ENCODE measurements at places on chromosomes 1 and 21.

DNA sequence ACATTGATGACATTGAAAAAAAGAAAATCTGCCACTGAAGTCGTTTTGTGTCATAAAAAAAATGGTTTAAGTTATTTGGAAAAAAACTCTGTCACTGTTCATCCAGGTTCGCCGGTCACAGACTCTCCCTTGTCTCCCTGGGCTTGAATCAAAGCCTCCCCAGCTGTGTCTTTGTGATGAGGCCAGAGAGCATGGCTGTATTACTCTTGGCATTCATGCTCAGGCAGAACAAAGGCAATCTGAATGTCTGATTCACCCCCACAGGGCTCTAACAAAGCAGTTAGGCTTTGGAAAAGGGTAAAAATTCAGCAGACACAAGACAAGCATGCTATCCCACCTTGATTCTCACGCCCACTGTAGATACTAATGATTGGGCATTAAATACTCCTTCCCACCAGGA lies 304.3 kb upstream of the PLD5 start:
- no peak for DNase-seq

DNA sequence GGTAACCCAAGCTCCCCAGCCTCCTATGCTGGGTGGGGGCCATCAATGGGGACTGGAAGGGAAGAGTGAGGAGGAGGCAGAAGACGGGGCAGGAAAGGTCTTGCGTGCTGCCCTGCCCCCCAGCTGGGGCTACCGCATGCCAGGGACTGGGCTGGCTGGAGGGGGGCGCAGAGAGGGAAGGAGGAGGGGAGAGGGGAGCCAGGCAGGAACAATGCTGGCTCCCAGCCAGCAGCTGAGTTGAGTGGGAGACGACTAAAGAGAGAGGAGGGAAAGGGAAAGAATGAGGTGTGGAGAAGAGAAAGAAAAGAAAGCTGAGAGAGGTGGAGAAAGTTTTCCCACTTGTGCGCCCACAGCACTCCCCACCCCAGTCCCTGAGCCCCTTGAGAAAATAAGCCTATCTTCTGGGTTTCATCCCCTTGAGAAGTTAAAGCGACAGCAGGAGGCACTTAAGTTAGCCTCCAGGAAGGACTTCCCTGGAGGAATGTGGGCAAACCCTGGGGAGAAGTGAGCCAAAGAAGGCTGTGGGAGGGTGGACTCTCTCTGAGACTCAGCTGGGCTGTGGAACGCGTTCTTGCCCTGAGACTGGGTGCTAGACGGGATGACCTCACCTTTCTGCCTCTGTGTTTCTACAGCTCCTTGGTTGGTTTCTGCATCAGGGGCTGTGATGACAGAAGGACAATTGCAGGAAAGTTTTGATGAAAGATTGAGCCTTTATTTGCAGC lies 12.9 kb upstream of the NES start:
- no peak for DNase-seq

DNA sequence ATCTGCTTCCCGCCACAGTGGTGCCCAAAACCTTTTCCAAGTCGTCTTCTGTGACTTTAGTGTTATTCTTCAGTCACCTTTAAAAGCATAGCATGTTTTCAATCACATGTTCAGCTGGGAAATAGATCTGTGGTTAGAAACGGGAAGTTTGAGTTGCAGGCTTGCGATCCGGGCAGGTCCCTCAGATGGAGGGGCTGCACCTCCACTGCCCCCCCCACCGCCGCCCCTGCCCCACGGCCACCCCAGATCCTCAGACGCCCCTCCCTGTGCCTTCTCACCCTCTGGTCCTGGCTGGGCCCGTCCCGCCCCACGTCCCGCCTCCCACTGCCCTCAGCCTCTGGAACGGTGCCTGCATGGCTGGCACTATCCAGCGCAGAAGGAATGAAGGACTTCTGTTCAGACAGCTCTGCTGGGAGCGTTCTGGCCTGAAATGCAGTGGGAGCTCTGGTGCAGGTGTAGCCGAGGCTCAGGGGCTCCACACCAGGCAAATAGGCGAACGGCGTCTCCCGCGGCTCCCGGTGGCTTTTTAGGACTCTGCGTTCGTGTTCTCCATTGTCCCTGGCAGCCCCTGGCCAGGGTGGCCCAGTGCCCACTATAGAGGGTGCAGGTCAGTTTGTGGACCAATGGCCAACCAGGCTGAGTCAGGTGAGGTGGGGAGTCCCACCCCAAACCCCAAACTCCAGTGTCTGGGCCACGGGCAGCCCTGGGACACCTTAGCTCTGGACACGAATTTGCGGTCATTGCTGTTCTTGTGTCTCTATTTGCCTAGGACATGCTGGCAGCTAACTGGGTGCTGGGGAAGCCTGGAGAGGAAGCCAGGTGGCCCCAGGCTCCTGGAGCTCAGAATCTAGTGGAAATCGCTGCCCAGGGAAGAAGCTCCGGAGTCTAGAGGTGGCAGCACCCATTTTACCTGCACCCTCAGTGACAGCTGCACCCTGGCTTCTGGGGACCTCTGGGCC lies 67.1 kb downstream of the FAAP20 start:
- DNase-seq, result no peak

DNA sequence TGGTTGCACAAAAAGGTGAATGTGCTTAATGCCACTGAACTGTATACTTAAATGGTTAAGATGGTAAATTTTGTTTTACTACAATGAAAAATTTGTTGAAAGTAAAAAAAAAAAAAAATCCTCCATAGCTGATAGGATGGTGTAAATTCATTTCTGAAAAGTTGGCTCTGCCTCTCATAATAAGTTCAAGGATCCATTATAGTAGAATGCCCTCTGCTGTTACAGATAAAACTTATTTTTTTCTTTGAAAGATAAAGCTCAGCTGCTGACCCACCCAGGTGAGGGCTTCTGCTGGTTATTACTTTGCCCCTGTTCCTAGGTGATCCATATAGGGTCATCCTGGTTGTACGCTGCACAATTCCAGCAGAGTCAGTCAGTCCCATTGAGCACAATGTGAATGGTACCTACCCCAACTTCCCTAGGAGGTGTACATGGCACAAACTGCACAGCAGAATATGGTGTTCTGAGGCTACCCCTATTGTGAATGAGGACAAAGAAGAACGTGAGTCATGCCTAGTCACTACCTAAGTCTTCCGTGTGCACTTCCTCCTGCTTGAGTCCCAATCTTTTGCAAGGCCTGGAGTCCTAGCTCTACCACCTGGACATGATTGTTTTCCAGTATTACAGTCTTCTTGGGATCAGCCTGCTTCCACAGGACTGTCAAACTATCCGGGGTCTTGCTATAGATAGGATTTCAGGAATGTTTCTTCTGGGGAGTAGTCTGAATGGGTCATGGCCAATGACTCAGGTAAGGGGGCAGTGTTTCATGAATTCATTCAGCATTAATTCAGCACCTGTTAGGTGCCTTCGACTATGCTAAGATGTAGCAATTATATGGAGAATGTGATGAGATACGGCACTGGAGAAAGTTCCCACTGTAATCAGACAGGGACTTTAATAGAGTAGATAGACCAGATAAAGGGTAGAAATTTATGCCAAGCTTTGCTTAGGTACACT lies 20.8 kb upstream of the CD5L start:
- no peak for DNase-seq

DNA sequence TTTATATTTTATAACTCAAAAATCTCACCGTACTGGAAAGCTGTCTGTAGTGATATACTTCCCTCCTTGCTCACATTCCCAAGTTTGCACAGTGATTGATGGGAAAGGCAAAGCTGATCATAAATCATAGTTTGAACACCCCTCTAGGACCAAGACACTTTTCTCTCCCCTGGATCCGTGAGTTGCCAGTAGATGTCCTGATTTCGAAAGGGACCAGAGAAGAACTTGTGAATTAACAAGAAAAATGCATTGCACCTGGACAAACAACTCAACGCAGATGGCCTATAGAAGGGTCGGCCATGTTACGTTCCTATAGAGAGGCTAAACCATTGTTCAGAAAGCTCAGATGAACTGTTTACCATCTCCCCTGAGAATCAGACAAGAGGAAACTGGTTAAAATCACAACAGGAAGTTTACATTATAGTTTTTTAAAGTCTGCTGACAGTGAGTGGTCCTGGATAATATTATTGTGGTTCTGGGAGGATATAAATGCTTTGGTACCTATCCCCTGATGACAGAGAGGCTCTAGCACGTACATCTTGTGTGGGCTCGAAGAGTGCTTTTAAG lies 124.0 kb upstream of the SLC45A1 start:
- DNase-seq, result no peak

DNA sequence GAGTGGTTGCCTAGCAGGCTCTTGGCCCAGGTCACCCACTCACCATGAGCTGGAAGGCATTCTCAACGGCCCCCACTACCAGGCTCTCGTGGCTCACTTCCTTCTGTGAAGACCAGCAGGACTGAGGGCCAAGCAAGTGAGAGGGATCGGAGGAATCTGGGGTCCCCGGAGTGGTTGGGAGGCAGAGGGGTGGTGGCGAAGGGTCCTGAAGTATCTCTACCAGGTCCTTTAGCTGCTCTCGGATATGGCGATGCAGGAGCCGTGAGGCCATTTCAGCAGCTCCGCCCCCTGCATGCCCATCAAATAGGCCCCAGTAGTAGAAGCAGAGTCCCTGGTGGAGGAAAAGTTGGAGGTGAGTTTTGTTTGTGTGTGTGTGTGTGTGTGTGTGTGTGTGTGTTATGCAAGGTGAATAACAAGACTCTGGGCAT lies 2.4 kb downstream of the PPM1J start:
- DNase-seq, result no peak

DNA sequence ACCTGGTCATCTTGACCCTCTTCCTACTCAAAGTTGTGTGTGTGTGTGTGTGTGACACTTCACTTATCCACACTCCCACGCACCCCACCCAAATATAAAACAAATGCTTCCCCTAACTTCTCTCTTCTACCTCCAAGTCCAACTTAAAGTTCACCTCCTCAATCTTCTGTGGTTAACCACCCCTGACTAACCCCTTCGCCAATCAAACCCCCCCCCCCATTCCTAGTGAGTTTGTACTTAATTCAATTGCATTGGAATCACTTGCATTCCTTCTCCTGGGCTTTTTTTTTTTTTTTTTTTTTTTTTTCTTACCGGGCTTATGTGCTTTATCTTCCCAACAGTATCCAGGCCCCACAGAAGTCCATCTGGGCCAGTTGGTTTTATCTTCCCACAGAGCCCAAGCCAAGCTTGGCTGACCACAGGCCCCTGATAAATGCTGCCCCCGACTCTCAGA lies 78.4 kb downstream of the CD58 start:
- DNase-seq, result no peak

GRCh38 chr1:202159534-202160371 lies 649 bp downstream of the PTPN7 start:
- DNase-seq, result peak; percentile 57

- no peak for DNase-seq
These were observed 136.0 kb downstream of the TLR5 start for GRCh38 chr1:223006917-223007648.

DNA sequence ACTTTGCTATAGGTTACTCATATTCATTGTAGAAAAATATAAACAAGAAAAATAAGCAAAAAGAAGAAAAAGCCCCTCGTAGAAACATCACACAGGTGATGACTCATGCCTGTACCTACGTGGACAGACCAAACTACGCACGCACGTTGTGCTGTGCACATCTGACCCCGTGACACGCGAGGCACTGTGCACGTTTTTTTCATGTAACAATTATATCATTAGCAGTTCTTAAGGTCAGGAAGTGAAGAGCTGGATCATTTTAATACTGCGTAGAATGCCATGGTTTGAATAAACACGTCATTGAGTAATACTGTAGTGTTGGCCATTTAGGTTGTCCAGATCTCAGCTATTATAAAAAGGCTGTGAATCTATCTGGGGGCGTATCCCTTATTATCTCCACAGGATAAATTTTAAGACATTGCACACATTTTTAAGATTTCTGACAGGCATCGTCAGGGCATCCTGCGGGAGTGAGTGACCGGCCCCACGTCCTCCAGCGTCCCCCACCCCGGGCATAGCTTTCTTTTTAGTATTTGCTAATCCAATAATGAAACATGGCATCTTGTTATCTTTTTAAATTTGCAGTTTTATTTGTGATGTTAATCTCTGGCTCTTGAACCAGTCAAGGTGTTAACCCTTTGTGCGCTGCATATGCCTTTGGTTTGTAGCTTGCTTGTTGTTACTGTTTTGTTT lies 23.4 kb upstream of the ADARB1 start:
- no peak for DNase-seq

GRCh38 chr1:151902858-151903257 lies 6.5 kb downstream of the THEM4 start:
- no peak for DNase-seq

GRCh38 chr1:184362876-184363275 lies 24.0 kb upstream of the C1orf21 start:
- DNase-seq, result no peak

GRCh38 chr1:8389958-8390535 lies 72.1 kb downstream of the SLC45A1 start:
- no peak for DNase-seq

DNA sequence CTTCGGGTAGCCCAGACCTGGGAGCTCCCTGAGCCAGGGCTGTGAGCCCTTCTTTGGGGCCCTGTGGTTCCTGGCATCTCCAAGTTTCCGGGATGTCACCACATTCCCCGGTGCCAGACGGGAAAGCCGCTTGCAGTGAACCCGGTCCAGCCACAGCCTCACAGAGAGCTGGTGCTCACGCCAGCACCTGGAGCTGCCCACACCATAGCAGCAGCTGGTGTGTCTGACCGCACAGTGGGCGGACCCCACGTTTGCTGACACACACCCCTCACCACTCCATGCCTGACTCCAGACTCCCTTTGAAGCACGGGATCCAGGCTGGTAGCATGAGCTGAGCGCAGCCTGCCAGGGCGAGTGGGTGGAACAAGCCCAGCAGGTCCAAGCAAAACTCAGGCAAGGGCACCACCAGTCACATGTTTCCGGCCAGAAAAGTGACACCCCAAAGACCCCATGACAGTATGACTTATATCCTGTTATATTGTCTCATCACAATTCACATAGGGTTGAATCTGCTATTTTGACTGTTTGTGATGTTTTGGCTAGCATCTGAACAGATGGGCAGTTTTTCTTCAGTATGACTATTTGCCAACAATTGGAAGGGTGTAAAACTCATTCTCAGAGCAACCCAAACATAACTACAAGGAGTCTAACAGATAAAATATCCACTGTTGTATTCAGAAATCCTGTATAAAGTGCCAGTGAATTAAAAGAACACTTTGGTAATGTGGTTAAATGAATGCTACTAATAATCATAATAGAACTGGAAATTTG lies 285.4 kb downstream of the SMYD3 start:
- DNase-seq, result no peak

- no peak for DNase-seq
These were observed 69.3 kb upstream of the QSOX1 start for GRCh38 chr1:180085331-180085730.

DNA sequence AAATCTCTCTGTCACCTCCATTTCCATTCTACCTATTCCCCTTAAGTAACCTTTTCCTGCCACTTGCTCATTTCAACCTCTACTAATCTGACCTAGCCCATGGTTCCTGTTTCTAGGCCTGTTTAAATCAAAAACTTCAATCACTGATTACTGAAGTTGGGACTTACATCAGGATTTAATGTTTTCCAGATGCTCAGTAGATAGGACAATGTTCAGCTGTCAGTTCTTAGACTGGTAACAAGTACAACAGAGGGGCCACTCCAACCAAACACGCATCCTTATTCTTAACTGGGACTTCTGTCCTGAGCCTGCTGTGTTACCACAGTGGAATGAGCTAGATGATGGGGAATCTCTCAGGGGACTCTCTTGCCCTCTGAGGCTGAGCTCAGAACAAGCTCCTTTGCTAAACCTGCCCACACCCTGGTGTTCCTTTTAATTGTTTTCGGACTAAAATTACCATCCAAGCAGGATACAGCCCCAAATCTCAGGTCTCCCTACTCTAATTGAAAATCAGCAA lies 974.6 kb downstream of the TTLL7 start:
- DNase-seq, result no peak

Data from GM13977 (cell line).